ENCODE measurements at places on chromosomes 6 and 20.
A peak's percentile ranks its signal among the peaks of the same experiment; 100 is the strongest.

- DNase-seq = peak; percentile 50
These were observed 60.9 kb upstream of the MC3R start for GRCh38 chr20:56187534-56188165.

DNA sequence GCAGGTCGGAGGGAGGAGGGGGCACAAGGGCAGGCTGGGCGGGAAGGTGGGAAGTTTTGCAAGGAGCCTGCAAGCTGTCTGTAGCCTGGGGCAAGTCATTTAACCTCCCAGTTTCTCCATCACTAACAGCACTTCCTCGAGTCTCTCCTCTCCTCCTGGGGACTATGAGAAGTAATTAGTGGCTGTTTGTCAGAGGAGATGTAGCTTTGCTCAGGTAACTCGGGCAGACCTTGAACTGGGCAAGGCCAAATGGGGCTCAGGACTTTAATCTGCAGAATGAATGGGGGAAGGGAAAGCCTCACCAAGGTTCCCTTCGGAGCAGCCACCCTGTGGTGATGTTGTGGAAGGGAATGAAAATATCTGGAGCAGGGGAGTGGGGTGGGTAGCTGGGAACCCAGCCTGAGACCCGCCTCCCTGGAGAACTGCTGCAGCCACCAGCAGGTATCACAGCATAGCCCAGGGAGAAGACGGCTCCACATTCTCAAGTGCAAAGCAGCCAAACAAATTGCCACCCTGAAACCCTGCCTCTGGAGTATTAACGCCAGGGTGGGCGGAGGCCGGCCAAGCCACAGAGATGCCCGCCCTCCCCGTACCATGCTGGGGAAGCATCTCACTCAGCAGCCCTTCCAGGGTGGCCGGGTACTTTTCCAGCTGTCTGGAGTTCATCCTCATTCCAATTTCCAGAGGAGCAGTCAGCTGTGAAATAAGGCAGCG lies 6.1 kb upstream of the LEMD2 start:
- peak; percentile 64 for DNase-seq

DNA sequence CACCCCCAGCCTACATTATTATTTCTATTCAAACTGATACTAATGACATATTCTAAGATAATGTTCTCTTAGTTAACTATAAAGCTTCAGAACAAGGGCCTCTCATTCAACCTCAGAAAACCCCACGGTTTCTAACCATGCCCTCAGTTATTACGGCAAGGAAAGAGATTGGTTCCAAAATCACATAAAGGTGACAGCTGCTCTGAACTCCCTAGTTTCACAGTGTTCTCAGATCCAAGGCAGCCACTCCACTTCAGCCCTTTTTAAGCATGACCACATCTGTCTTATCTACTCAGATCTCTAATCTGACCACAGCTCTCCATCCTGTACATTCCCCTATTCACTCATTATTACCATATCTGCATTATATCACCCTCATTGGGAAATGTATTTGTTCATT lies 98.8 kb upstream of the CEP85L start:
- no peak for DNase-seq

- DNase-seq = no peak
These were observed 26.8 kb downstream of the TBC1D20 start for GRCh38 chr20:435558-435957.

DNA sequence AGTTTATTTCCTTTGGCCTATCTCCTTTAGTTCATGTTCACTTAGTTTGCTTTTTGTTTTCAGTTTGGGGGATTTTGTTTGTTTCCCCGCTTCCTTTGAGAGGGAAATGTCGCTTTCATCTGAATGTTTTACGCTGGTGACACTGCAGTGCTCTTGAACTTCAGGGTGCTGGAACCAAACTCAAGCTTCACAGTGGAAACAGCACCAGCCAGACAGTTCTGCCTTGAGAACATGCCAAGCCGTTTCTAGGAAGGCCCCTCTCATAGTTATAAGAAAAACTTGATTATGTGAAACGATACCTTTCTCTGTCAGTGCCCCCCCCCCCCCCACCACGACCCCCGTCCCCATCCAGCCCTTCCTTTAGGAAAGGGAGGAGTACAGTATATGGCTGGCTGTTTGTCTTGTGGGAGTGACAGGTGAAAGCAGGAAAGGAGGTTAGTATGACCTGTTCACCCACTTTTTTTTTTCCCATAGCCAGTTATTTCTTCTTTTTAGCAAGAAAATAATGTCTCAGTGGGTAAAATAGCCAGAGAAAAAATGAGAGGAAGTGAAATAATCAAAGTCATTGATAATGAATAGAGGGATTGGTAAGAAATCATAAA lies 130.1 kb downstream of the LRRC1 start:
- no peak for DNase-seq

DNA sequence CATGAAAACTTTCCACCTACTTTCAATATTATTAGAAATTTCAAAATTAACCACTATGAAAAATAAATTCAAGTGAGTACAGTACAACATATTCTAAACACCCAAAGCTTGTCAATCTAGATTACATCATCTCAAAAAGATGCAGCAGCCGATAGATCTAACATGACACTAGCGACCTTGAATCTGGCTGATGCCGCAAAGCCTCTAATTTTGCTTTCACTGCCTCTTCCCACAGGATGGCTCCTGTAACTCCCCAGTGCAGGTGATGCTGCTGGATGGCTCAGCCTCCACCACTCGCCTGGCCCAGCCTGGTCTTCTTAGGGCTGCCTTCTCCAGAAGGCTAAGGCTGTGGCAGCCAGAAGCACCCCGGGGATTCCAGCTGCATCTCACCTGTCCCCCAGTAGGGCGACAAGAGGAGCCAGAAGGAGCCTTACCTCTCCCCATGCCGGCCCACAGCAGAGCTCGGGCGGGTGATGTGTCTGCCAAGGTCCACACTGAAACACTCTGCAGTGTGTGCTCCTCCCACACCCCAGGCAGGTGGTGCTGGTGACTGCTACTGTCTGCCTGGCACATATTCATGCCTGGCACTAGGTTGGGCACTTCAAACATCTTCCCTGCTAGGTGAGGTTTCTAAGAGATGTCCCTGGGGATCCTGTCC lies 82.1 kb downstream of the SLC23A2 start:
- no peak for DNase-seq

DNA sequence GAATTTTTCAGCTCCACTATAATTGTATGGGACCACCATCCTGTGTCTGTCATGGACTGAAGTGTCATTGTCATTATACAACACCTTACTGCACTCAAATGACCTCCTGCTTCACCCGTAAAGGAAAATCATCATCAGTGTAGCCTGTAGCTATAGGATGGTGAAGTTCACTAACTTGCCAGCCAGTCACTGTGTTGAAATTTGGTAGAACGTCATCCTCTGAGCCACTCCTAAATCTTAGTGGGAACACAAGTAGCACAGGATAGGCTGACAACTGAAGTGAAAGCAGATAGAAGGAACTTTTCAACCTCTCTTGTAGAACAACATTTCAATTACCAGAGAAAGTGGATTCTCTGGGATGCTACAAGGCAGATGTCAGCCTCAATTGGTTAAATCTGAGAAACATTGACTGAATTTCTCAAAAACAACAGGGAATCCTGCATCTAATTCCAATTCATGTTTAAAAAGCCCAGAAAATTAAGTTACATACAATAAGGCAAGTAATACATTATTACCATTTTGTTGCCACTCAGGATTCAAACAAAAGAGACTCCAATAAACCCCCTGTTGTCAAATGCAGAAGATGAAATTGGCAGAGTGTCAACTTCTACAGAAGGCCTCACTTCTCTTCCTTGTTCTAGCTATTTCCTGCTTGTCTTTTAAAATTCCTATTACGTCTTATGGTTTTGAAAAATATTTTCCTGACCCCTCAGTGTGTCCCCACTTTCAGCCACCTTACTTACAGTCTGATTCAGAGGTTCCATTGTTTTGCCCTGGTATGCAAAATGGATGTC lies 647.9 kb upstream of the AGPAT4 start:
- no peak for DNase-seq

DNA sequence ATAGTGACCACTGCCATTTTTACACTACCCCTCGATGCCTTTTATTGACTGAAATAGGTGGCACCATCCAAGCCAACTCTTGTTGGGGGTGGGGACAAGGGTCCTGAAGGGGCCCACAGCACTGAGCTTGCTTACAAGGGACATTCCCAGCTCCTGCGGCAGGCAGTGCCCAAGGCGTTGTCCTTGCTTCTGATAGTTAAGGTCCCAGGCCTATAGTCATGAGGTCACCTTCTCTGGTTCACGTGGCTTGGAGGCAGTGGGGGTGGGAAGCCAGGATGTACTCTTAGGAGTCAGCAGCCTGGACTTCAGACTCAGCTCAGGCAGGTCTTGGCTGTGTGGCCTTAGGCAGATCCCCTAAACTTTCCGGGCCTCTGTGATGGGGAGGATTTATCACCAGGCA lies 48.6 kb downstream of the TOX2 start:
- no peak for DNase-seq

- no peak for DNase-seq
These were observed 26.4 kb upstream of the MROH8 start for GRCh38 chr20:37205794-37206193.

GRCh38 chr20:17838921-17839320 lies 129.7 kb downstream of the SNX5 start:
- DNase-seq = no peak

- DNase-seq = no peak
These were observed 102.5 kb downstream of the CRYBG1 start for GRCh38 chr6:106462923-106463557.

- DNase-seq = peak; percentile 83
These were observed 5.1 kb downstream of the TP53RK start for GRCh38 chr20:46683939-46684750.

GRCh38 chr6:157276134-157276532 lies 47.2 kb downstream of the TMEM242 start:
- DNase-seq = peak; percentile 6

- no peak for DNase-seq
These were observed 7.8 kb downstream of the CCNC start for GRCh38 chr6:99560668-99561067.

DNA sequence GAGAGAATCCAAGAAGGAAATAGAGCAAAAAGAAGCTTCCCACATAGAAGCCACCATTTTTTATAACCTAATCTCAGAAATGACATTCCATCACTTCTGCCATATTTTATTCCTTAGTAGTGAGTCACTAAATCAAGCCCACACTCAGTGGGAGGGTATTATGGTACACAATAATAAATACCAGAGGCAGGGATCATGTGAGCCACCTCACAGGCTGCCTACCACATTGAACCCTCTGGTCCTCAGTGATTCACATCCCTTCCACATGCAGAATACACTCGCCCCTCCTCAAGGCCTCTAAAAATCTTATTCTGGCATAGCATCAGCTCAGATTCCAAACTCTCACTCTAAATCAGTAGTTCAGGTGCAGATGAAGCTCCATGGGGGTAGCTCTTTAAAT lies 49.4 kb downstream of the TMC2 start:
- DNase-seq = no peak

GRCh38 chr6:142913036-142913510 lies 31.9 kb downstream of the HIVEP2 start:
- DNase-seq = no peak

GRCh38 chr6:16948396-16948795 lies 153.5 kb upstream of the STMND1 start:
- DNase-seq = no peak

DNA sequence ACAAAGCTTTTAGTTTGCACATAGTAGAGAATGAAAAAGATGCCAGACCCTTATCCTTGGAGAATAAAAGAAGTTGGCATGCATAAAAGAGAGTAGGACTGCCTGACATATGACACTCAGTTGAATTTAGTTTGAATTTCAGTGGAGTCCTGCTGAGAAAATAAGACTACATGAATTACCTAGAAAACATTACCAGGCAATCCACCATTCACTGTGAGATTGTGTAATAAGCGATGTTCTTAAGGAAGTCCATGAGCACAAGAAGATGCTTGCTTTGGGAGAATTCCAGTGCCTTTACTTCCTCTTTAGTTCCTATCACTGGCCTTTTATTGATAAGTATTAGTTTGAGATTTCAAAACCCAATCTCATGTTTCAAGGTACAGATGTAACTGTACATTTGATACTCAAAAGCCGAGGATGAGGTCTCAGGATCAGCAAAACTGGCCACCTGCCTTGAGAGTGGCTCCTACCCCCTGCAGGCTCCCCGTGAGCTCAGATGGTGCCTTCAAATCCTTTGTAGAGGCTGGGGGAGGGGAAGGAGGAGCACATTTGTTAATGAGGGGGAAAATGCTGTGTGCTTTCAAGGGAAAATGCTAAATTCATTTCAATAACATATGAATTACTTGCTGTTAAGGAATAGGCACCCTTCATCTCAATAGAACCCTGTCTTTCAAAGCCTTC lies 11.2 kb upstream of the UNC93A start:
- no peak for DNase-seq

- no peak for DNase-seq
These were observed 8.8 kb downstream of the MYL9 start for GRCh38 chr20:36549942-36550789.

- DNase-seq = no peak
These were observed 235.3 kb downstream of the BTBD3 start for GRCh38 chr20:12152996-12153395.
